NCI-H510A treated with DMSO at 0.1 percent for 48 hours (cell line): ENCODE measurements at places on chromosomes 7 and 10.

GRCh38 chr7:4135301-4135700 lies 546.8 kb upstream of the FOXK1 start:
- DNase-seq, result no peak

GRCh38 chr10:132654708-132655661 lies 117.4 kb downstream of the INPP5A start:
- DNase-seq, result peak; percentile 8

DNA sequence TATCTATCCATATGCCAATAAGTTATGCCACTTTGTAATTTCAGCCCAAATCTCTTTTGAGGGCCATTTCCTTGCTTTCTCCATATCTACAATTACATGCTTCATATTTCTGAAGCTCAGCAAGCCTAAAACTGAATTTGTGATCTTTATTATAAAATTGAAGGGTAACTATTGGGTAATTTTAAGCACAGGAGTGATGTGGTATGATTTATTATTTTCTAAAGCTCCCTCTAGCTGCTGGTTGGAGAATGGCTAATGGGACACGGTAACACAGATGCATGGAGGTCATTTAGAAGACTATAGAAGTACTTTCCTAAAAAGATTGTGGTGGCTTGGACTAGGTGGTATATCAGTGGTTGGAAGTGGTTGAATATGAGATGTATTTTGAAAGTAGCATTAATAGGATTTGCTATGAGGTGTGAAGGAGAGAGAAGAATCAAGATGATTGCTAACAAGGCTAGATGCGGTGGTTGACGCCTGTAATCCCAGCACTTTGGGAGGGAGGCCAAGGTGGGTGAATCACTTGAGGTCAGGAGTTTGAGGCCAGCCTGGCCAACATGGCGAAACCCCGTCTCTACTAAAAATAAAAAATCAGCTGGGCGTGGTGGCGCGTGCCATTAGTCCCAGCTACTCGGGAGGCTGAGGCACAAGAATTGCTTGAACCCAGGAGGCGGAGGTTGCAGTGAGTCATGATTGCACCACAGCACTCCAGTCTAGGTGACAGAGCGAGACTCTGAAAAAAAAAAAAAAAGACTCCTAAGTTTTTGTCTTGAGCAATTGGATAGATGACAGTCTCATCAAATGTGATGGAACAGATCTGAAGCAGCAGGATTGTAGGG lies 13.9 kb downstream of the KLHDC10 start:
- peak; percentile 5 for DNase-seq

DNA sequence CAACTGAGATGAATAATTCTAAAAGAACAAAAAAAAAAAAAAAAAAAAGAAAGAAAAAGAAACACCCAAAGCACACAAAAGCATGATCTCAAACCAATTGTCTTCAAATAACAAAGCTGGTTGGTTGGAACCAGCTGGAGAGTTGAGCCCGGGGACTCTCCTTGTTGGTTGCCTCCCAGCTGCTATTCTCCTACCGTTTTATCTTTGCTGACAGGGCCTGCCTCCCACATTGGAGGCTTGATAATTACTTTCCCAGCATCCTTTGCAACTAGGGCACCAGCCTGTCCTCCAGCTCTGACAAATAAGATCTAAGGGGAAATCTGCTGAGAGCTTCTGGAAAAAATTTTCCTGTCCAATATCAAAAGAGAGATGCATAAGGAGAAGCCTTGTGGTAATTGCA lies 6.8 kb downstream of the PON1 start:
- no peak for DNase-seq

DNA sequence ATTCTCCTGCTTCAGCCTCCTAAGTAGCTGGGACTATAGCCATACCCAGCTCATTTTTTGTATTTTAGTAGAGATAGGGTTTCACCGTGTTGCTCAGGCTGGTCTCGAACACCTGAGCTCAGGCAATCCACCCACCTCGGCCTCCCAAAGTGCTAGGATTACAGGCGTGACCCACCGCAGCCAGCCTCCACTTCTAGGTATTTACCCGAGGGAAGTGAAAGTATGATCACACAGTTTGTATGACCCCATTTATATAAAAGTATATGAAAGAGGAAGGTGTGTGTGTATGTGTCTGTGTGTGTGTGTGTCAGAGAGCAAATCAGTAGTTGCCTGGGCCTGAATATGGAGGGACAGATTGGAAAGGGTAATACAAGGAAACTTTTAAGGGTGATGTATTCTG lies 2.0 kb upstream of the PURB start:
- DNase-seq, result no peak

DNA sequence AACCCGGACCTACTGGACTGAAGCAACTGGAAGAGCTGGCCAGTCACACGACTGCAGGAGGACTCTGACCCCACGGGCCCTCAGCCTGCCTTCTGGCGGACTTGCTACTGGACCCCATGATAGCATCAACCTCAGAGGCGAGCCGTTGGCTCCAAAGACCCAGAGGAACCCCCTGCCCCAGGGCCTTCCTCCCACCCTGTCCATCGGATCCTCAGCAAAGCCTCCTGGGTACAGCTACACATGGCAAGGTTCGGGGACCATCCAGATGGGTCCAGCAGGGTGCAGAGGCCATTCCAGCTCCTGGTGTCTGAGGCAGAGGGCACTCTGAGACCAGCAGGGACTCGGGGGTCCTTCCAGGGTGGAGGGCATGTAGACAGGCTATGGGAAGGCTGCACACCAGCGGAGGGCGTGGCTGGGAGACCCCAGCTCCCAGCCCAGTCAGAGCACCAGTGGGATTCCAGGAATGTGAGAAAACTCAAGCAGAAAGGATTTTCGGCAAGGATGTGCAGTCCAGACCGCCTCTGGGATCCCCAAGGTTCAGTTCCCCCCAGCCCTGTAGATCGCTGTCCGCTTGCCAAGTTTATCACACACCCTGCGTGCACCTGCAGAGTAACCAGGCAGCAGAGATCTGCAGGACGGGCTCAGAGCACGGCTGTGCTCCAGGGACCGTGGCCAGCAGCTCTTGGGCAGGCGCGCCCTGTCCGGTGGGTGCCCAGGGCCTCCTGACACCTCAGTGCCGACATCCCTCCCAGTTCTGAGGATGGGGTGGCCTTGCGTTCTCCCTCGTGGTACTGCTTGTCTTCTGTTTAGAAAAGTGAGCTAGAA lies 89.8 kb upstream of the PPP2R2D start:
- DNase-seq, result no peak

DNA sequence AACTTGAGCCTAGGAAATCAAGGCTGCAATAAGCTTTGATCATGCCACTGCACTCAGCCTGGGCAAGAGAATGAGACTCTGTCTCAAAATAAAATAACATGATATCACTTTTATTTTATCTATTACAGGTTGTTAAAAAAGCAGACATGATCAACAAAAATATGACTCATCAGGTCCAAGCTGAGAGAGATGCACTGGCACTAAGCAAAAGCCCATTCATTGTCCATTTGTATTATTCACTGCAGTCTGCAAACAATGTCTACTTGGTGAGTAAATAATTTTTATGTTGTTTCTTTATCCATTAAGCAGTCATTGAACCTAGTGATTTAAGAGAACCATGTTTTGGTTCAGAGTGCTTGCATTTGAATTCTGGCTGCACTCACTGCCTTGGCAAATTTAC lies 3.3 kb downstream of the MASTL start:
- DNase-seq, result no peak

DNA sequence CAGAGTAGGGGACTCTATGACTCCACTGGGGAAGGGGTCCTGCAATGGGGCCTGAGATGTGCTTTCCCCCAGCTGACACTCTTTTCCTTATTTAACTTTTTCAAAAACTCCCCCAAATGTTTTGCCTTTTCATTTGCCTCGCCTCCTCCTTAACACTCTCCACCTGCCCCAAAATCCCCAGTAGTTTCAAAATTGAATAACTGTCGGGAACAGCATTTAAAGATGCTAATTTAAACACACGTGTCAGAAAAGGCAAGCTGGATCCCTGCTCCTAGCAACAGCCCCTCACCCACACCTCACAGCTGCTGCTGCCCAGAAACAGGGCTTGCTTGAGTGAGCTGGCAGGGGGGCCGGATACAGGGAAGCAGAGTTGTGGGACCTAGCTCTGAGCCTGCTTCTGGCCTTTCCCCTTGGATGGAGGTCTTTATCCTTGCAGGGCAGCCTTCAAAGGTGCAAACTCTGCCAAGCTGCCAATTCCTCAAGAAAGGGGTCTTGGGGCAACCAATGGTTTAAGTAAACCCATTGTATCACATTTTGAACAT lies 115.3 kb downstream of the KCNMA1 start:
- DNase-seq, result no peak

DNA sequence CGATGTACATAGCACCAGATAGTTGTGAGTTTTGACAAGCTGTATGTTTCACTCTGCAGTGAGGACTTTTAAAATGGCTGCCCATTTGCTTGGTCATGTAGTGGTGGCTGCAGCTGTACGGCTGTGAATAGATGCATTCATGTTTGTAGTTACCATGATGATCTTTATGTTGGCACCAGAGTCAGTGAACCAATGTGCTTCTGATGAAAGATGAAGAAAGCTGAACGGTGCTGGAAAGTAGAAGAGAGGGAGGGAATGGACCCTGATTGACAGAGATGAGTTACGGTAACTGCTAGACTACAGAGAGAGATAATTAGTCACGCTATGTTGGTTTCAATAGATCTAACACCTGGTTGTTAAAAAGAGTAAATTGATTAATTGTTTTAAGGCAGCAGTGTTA lies 256.8 kb downstream of the CELF2 start:
- no peak for DNase-seq

GRCh38 chr7:12970626-12971025 lies 283.2 kb downstream of the ARL4A start:
- no peak for DNase-seq

DNA sequence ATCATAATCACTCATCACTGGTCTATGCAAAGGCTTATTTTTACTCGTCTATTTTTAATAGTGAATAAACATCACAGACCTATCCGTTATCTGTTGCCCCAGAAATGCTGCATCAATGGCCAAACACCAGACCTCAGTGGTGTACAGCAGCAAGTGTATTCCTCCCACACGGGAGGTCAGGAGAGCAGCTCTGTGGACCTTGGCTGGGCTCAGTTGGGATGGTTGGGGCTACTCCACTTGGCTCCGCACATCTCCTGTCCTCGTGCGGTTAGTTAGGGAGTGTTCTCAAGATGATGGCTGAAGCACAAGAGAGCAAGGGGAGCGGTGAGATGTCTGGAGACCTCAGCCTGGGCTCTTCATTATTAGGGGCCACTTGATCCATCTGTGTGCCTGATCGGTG lies 2.0 kb downstream of the AKR1E2 start:
- no peak for DNase-seq

GRCh38 chr7:121676168-121676567 lies 196.8 kb upstream of the PTPRZ1 start:
- DNase-seq, result no peak

GRCh38 chr10:75066271-75066670 lies 45.2 kb upstream of the SAMD8 start:
- no peak for DNase-seq

GRCh38 chr10:127922675-127923366 lies 15.9 kb downstream of the PTPRE start:
- no peak for DNase-seq

DNA sequence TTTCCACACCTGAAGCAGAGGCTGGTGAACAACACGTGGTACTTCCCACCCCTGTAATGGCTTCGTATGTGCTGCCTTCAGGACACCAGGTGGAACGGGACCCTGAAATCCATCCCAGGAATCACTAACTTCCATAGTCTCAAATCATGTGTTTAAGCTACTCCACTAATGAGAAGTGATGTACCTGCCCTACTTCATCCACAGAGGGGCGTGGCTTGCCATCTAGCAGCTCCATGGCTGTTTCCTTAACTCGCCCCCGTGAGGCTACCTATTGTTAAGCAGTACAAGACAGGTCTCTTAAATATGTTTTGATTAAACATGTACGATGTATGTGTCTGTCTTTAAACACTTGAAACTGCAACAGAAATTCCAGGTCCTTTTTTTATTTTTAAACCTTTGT lies 31.8 kb downstream of the ARL3 start:
- DNase-seq, result peak; percentile 16

GRCh38 chr10:88113657-88114272 lies 250.3 kb downstream of the PTEN start:
- DNase-seq, result no peak

DNA sequence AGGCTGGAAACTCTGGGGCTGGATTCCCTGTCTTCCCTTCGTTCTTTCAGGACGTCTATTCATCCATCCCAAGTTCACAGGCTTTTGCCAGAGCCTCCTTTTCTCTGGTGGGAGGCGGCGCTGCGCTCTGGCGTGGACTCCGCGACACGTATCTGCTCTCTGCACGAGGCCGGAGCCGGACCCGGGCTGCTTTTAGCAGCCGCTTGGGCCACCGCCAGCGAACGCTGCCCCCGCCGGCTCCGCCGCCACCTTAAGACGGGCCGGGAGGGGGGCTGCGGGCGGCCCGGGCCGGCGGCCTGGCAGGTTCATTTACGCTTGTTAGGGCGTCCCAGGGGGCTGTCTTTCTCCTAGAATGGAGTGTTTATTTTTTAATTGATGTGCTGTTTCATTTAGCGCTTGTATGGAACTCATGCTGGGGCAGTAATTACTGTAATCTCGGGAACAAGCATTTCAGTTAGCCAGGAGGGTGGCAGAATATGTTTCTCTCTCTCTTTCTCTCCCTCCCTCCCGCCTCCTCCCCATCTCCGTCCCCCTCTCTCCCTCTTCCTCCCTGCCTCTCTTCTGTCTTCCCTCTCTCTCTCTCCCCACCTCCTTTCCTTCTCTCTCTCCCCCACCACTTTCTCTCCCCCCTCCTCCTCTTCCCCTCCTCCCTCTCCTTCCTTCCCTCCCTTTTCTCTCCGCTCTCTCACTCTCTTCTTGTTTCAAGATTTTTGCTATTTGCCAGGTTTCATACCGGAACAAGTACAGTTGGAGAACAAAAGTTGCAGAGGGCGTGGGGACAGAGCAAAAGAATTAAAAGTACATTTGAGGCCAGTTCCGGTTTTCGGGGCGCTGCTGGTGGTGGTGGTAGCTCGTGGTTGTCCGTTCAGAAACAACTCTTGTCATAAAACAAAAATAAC lies 1.3 kb upstream of the FZD8 start:
- DNase-seq, result no peak

DNA sequence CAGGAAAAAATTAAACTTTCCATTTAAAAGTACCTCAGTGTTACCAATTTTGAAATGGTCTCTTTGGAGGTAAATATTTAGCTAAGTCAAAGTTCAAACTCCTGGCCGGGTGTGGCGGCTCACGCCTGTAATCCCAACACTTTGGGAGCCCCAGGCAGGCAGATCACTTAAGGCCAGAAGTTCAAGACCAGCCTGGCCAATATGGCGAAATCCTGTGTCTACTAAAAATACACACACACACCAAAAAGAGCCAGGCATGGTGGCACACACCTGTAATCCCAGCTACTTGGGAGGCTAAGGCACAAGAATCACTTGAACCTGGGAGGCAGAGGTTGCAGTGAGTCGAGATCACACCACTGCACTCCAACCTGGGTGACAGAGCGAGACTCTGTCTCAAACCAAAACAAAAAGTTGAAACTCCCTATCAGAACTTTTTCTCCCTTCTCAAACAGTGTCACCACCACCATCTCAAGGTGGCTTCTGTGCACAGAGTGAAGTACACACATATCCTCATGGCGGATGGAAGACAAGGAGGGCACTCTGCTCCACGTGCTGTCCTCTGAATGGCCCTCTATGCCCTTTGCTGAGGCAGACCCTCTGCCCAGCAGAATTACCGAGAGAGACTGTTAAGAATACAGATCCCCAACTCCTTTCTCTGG lies 11.7 kb upstream of the PIK3CG start:
- DNase-seq, result no peak

GRCh38 chr10:116084161-116084560 lies 188.8 kb downstream of the GFRA1 start:
- no peak for DNase-seq
